ENCODE measurements at places on chromosomes 2 and 18.

- DNase-seq, result no peak
Observed at GRCh38 chr2:239096676-239097427, 249.0 kb downstream of the TWIST2 start.

DNA sequence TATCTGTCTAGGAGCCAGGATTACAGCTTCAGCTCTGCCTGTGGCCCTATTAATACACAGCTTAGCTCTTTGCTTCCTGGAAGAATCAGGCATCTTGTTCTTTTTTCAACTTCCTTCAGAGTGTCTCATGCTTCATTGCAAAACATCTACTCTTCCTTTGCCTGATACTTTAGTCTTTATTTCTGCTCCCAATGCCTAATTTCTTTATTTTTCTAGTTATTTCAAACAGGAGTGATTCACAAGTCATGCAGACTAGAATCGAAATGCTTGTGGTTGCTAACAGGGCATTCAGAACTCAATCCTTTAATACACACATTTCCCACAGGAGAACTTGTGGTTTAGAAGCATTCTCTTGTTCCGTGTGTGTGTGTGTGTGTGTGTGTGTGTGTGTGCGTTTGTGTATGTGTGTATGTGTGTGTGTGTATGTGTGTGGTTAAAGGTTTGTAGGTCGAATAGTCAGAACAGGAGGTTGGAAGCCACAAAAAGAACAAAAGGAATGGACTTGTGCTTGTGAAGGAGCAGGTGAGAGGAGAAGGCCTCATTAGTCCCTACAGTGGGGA, 28.3 kb upstream of the INSIG2 start:
- no peak for DNase-seq

- no peak for DNase-seq
Observed at GRCh38 chr2:234472155-234472554, 24.7 kb downstream of the ARL4C start.

GRCh38 chr18:13614641-13615288, 111.6 kb downstream of the FAM210A start:
- DNase-seq, result no peak

- DNase-seq, result no peak
Observed at GRCh38 chr18:46398005-46398404, 259.0 kb downstream of the LOXHD1 start.
